NCI-H226 (cell line): ENCODE measurements at places on chromosomes 1 and 21.
A peak's percentile ranks its signal among the peaks of the same experiment; 100 is the strongest.

- peak; percentile 73 for DNase-seq
Measured at GRCh38 chr1:234755449-234755863, 145.5 kb upstream of the IRF2BP2 start.

- DNase-seq, result no peak
Measured at GRCh38 chr1:62088439-62088838, 106.2 kb upstream of the L1TD1 start.

DNA sequence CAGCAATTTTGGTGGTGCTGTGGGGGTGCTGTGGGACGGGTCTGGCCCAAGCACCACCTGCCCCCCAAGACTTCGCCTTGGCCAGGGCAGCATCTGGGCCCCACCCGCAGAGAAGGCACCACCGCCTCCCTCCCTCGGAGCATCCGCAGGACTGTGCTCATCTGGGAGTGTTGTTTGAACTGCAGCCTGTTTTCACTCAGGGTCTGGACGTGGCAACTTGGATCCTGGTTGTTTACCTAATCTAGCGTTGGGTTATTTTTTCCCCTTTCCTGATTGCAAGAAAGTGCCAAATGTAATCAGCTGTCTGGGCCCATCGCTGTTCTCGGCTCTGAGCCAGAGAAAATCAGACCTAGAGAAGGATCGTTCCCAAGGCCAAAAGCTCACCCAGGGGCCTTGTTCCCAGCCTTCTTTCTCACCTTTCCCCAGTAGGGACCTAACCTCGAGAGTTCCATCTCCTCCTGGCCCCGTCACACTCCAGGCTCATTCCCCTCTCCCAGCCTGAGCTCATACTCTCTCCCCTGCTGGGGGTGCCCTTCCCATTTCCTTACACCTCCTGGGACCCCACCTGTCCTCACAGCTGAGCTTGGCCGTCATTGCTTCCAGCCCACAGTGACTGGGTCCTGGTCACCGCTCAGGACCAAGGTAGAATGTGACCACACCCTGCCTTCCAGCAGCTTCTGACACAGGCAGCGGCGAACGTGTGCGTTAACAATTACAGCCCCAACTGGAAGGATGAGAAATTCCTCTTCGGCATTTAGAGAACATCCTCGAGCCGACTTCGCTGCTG lies 72.0 kb upstream of the FAM20B start:
- no peak for DNase-seq

DNA sequence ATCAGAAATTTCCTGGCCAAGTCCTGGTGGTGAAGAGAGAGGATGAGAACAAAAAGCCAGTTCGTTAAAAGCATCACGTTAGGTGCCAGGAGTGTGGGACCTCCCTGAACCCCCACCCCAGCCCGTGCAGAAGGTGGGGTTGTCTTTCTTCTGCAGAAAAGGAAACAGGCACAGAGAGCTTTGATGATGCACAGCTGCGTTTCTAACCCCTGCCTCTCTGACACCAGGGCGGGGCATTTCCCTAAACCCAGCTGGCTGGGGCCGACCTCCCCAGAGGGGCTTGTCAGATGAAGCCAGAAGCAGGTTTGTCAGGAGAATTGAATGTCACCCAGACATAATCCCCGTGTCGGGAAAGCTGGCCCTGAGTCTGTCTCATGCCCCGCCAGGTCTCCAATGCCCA lies 189.3 kb upstream of the EDN2 start:
- no peak for DNase-seq

- no peak for DNase-seq
Measured at GRCh38 chr1:225458222-225458631, 30.4 kb upstream of the LBR start.

GRCh38 chr21:46295996-46296752 lies 10.0 kb downstream of the YBEY start:
- no peak for DNase-seq
